ENCODE measurements at places on chromosomes 5 and 9. TPM values are rescaled to one million over a fixed set of nuclear protein-coding genes. Genes with fewer than 3 reads are reported as not detected.

The SLC36A3 gene
- polyA plus RNA-seq: not detected

The OR1L4 gene
- polyA plus RNA-seq: not detected

The FAM169A gene
- polyA plus RNA-seq: 0.29 TPM

The PCDHGA12 gene
- polyA plus RNA-seq: 0.65 TPM

The IFNA21 gene
- polyA plus RNA-seq: not detected

The PCDHGB5 gene
- polyA plus RNA-seq: 1.0 TPM

The PCDHGB3 gene
- polyA plus RNA-seq: 0.13 TPM

The MEIKIN gene
- 0.12 TPM for polyA plus RNA-seq

The CFAP157 gene
- polyA plus RNA-seq: 0.08 TPM

The NUTM2F gene
- not detected for polyA plus RNA-seq

The OBP2B gene
- polyA plus RNA-seq: not detected

The TNIP1 gene
- 68.3 TPM for polyA plus RNA-seq

The NTNG2 gene
- polyA plus RNA-seq: 0.18 TPM

The S100Z gene
- not detected for polyA plus RNA-seq

The CCNJL gene
- polyA plus RNA-seq: 0.44 TPM

The GPR150 gene
- polyA plus RNA-seq: not detected

The SREK1 gene
- 41.8 TPM for polyA plus RNA-seq

The ENC1 gene
- 2.0 TPM for polyA plus RNA-seq

The ODF2 gene
- 12.6 TPM for polyA plus RNA-seq

The PCDHB6 gene
- 0.06 TPM for polyA plus RNA-seq

The AP3S1 gene
- 60.5 TPM for polyA plus RNA-seq

The ZBTB26 gene
- polyA plus RNA-seq: 2.0 TPM

The GABRA1 gene
- not detected for polyA plus RNA-seq

The GRM6 gene
- polyA plus RNA-seq: not detected

The SPATA6L gene
- 2.8 TPM for polyA plus RNA-seq

The SLC31A2 gene
- polyA plus RNA-seq: 4.9 TPM

The SLCO6A1 gene
- polyA plus RNA-seq: not detected

The IL13 gene
- not detected for polyA plus RNA-seq

The TMOD1 gene
- polyA plus RNA-seq: 7.1 TPM

The FSTL4 gene
- 0.67 TPM for polyA plus RNA-seq

The C5orf15 gene
- 8.3 TPM for polyA plus RNA-seq

The PCDHGB2 gene
- 0.20 TPM for polyA plus RNA-seq

The TMC1 gene
- 10.3 TPM for polyA plus RNA-seq

The HRH2 gene
- 0.18 TPM for polyA plus RNA-seq

The MARCOL gene
- not detected for polyA plus RNA-seq

The ELAVL2 gene
- polyA plus RNA-seq: 0.02 TPM

The STKLD1 gene
- polyA plus RNA-seq: 0.49 TPM

The ARHGEF37 gene
- polyA plus RNA-seq: 11.6 TPM

The LIX1 gene
- polyA plus RNA-seq: not detected

The DNM1 gene
- polyA plus RNA-seq: 2.4 TPM
